Stimulated activated CD4-positive, alpha-beta T cell treated with anti-CD3 and anti-CD28 coated beads, Interleukin-1b, Interleukin-23, amount 100 ng/mL, for 24 hours (primary cell): ENCODE measurements at places on chromosomes 6 and 20.

DNA sequence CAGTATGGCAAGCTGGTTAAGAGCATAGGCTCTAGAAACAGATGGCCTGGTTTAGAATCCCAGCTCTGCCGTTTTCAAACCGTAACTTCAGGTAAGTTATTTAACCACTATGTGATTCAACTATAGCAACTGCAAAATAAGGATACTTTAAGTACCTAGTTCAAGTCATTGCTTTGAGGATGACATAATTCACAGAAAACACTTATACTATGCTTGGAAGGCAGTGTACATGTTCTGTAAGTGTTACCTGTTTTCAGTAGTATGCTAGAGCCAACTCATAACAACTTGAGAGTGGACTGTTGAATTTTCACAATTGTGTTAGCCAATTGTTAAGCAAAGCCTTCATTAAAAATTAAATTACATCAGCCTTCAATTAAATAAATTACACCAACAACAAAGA is 134.8 kb upstream of the BEND6 start:
- no peak for DNase-seq

DNA sequence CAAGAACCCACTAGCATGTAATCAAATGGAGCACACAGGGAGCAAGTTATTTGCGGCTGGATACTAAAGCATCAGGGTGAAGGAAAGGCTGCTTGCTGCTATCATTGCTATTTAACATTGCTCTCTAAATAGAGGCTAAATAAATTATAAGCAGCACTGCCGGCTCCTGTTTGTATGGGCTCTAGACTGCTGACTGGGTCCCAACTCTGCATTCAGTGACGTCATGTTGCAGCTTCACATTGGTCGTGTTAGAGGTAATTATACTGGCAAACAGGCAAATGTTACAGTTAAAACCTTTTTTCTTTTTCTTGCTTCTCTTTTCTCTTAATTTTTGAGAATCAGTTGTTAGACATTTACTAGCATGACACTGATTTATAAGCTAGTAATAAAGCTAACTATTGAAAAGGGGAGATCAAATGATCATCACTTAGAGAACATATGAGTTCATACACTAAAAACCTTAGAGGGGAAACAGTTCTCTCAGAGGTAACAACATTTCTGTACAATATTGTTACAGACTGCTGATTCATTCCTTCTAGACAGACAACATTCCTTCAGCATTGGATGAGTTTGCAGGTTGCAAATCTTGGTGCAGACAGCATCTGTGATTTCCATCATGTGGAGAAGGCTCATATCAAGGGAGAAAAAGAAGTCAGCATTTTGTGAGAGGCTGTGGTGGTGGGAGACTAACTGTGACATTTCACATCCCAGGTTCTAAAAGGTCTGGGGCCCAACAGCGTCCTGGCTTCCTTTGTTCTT is 15.9 kb downstream of the RFPL4B start:
- DNase-seq, result no peak

GRCh38 chr6:21611485-21611884 is 17.9 kb downstream of the SOX4 start:
- no peak for DNase-seq

- DNase-seq, result no peak
These were observed 148.8 kb downstream of the LRFN2 start for GRCh38 chr6:40438246-40438887.

DNA sequence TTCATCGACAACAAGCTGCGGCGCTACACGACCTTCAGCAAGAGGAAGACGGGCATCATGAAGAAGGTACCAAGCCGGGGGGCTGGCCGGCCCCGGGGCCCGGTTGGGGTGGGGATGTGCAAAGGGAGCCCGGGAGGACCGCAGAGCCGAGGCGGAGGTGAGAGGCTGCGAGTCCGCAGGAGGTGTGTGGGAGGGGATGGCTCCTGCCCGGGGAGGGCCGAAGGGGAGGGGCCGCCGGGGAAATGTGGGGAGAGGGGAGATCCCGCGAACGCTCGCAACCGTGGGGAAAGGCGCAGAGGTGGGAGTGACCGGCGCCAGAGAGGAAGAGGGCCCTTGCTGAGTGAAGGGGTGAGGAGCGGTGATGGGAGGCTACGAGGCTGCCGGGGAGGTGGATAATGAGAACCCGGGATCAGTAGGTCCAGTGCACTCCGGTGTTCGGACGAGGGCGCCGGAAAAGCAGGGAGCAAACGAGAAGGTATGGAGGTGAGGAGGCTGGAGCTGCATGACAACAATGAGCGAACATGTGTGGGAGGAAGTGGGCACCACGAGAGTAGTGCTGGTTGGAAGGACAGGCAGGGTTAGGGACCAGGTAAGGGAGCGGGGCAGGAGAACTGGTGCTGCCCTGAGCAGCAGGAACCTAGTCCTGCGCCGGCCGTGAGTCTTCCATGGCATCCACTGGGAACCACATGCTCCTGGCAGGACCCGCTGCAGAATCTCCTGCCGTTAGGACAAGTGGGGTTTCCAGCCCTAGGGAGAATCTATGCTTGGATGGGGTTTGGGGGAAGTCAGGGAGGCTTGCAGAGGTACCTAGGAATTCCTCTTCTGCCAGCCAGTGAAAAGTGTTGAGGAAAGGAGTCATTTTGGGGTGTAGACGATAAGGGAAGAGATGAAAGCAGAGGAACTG is 1.3 kb downstream of the SRF start:
- DNase-seq, result no peak

DNA sequence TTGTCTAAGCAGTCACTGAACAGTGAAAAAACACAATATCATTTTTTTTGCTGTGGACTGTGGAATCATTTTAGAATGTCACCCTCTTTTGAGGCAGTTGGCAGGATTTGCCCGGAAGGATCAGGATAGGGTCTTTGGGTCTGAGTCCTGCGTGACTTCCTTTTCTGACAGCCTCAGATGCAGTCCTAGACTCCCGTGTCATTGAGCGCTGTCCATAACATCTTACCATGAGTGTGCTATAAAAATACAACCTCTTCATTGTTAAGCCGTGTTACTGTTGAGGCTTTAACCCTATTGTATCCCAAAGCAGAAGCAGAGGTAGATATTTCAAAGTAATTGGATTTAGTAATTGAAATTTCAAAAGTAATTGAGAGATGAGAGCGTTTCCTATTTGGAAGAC is 30.6 kb downstream of the ARID1B start:
- DNase-seq, result no peak

GRCh38 chr6:13511913-13512717 is 24.7 kb upstream of the GFOD1 start:
- DNase-seq, result no peak

DNA sequence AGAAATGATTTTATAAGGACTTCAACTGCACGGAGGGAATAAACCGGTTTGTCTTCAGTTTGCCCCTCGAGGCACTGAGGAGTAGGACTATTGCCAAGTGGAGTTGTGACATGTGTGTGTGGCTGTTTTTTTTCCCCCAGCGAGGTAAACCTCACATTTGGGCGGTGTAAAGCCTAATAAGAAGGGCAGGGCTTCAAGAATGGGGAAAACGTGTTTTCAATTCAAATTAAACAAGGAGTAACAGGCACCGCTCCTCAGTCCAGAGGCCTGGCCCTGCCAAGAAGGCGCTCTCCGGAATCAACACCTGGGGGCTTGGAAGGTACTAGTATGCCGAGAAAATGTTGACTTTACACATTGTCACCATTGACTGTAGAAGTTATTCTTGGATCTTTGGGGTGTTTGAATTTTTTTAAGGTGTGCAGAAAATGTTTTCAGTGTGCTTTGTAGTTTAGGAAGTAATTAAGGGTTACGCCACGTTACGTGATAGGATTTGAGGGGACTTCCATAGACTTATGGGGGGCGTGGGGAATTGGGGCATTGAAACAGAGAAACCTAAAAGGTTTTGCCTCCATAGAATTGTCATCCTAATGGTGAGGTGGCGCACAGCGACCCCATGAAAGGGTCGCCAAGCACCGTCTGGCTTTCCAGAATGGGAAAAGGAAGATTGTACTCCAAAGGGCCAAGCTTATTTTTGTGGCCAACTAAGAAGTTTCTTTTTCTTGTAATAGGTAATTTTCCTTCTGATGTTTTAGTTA is 791 bp downstream of the ADGRG6 start:
- DNase-seq, result no peak

GRCh38 chr6:18427296-18427695 is 40.1 kb downstream of the RNF144B start:
- DNase-seq, result no peak

GRCh38 chr6:133130863-133131262 is 110.3 kb upstream of the EYA4 start:
- DNase-seq, result no peak

DNA sequence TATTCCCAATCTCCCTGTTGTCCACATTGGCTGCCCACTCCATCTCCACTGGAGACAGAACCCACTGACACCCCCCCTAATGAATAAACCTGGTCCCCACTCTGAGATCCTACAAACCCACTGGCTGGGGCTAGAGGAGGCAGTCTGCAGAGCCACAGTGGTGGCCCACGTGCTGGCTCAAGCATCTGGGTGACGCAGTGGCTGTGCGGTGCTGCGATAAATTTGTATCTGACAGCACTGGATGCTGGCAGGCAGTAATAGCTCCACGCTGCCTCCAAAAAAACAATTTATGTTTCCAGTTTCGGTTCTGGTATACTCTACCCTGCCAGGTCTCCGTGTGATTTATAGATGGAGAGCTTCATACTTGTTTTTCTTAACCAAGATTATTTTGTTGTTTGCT is 87.1 kb upstream of the SYNDIG1 start:
- DNase-seq, result no peak

GRCh38 chr6:38612143-38612965 is 27.4 kb downstream of the BTBD9 start:
- DNase-seq, result no peak
